ENCODE measurements at places on chromosomes 1 and 21.

DNA sequence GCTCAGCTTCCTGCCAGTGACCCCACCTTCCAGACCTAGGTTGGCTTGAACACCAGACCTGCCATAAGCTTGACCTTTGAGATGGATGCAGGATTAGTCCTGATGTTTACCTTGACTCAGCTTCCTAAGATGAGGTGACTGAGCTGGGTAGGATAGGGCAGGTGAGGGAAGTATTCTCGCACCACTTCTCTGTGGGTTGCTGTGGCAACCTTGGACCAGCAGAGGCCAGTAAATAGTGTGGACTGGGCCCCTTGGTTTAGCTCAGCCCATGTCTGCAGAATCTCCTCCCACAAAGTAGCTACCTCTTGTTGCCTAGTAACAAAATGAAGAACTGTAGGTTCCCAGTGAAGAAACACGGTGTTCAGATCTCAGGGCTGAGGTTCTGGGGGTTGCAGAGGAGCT lies 8.4 kb downstream of the RPS6KA1 start:
- no peak for DNase-seq

DNA sequence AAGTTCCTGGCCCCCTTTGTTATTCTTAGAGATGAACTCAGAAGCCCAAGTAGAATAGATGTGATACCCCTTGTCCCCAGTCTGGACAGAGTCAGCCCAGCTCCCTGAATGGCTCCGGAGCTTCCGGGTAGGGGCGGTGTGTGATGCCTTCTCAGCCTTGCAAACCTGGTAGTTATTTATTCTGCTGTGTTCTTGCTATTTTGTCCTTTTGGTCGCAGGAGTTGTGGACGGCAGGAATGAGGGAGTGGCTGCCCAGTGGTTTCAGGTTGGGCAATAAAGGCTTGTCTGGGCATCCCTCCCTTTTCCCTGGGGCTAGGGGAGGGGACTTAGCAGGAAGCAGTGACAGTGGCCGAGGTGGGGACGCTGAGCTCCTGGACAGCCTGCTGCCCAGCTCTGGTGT lies 2.8 kb downstream of the PTPRU start:
- DNase-seq = no peak

DNA sequence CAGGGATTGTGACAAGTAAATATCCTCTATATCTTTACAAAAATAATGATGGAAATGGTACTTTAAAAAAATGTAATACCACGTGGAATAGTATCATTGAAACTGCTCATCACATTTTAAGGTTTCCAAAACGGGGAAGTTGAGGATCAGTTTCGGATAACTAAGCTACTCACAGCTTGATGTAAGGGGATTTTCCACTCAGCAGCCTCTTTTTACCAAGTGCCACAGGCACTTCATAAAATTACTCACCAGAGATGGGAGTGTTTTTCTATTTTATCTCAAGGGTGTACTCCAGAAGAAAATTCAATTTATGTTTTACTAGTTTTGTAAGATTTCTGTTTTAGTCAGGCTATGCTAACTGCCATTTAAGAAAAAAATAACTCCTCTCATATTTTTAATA lies 91.7 kb downstream of the TPR start:
- DNase-seq = no peak

GRCh38 chr1:210437111-210437510 lies 108.4 kb downstream of the HHAT start:
- no peak for DNase-seq

- no peak for DNase-seq
These were observed 74.3 kb downstream of the HLCS start for GRCh38 chr21:36892201-36892600.

GRCh38 chr1:53739109-53739681 lies at the start of gene GLIS1:
Gene GLIS1, minus strand, starts transcription at chr1:53739164. Its CDS starts 1,100 bp downstream, at chr1:53738064.
- DNase-seq = peak; percentile 91

DNA sequence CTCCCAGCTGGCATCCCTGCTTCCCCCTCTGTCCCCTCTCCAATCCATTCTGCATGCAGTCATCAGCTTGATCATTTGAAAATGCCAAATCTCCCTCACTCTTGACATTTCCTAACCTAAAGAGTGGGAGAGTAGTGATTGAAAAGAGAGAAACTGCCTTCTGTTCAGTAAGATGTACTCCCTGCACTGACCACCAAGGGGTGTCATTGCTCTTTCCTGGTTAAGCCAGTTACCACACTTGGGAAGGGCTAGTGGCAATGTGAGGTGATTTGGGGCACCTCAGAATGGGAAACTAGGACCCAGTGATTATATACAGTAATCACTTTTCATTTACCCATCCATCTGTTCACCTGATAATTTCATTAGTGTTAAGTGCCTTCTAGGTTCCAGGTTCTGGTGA lies 6.9 kb upstream of the TMEM269 start:
- no peak for DNase-seq

GRCh38 chr1:233255145-233255544 lies 40.4 kb downstream of the PCNX2 start:
- no peak for DNase-seq
